AG04449 (cell line): ENCODE measurements at places on chromosomes 11 and 22.

DNA sequence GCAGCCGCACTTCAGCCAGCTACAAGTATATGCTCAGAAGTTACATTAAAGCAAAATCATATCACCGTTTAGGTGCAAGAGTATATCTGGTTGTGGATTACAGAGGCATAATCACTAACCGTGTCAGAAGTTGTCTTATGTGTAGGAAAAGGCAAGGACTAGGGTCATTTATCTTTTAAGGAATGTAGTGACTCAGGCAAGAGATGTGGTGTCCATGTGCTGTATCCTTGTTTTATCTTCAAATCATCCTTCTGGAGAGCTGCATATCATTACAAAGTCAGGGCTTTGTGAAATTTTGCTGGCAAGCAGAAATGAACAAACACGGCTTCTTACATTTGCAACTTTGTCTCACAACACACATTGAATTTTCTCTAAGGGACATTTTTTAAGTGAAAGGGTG, 12.7 kb upstream of the CHORDC1 start:
- DNase-seq: no peak

DNA sequence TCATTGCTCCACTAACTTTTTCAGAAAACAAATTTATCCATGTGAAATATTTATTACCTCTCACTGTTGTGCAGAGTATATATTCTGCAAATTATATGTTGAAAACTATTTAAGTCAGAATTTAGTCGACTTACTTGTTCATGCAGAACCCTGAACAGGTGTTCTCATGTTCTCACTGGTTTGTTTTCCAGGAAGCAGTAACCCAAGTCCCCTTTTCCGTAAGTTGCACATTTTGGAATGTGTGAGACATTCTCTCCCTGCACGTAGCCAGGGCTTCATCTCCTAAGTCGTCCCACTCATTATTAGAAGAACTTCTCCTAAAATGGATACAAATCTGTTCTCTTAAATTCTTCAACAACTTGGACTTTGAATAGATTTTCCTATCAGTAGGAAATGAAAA, 524.9 kb downstream of the CNTN5 start:
- DNase-seq: no peak

- DNase-seq: no peak
These were observed 69.7 kb upstream of the LMO1 start for GRCh38 chr11:8333376-8333775.

- DNase-seq: no peak
These were observed 7.4 kb upstream of the PRR33 start for GRCh38 chr11:1899090-1899489.

DNA sequence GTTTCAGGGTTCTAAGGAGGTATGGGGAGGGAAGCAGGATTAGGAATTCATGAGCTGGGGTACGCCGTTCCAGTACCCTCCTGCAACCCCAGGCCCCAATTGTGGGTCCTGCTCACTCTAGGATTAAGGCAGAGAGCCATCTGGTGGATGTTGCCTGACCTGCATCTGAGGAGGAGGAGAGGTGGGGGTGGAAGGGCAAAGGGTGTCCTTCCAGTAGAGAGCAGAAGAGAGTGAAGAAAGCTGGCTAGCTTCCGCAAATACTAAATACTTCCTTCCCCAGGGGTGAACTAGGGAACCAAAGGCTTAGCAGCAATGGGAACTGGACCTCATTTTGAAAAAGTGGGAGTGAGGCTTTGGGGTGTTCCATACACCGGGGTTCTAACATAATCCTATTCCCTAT, 10.6 kb downstream of the LRRC51 start:
- no peak for DNase-seq

- DNase-seq: no peak
These were observed 26.3 kb downstream of the SNAP29 start for GRCh38 chr22:20885017-20885556.

DNA sequence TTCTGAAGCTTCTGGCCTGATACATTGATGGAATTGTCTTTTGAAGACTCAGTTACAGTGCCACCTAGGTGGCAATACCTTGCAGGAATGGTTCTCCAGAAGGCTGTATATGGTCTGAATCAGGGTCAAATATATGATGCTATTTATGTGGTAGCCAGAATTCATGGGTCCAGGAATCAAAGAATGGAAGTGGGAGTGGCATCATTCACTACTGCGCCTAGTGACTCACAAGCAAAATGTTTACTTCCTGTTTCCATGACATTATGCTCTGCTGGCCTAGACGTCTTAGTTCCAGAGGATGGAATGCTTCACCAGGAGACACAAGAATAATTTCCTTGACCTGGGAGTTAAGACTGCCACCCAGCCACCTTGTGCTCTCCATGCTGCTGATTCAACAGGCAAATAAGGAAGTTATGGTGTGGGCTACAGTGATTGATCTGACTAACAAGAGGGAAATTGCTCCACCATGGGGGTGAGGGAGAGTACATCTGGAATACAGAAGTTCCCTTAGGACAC, 491.8 kb downstream of the ETS1 start:
- peak; percentile 58 for DNase-seq

GRCh38 chr11:30608534-30608933, 22.4 kb upstream of the MPPED2 start:
- no peak for DNase-seq

DNA sequence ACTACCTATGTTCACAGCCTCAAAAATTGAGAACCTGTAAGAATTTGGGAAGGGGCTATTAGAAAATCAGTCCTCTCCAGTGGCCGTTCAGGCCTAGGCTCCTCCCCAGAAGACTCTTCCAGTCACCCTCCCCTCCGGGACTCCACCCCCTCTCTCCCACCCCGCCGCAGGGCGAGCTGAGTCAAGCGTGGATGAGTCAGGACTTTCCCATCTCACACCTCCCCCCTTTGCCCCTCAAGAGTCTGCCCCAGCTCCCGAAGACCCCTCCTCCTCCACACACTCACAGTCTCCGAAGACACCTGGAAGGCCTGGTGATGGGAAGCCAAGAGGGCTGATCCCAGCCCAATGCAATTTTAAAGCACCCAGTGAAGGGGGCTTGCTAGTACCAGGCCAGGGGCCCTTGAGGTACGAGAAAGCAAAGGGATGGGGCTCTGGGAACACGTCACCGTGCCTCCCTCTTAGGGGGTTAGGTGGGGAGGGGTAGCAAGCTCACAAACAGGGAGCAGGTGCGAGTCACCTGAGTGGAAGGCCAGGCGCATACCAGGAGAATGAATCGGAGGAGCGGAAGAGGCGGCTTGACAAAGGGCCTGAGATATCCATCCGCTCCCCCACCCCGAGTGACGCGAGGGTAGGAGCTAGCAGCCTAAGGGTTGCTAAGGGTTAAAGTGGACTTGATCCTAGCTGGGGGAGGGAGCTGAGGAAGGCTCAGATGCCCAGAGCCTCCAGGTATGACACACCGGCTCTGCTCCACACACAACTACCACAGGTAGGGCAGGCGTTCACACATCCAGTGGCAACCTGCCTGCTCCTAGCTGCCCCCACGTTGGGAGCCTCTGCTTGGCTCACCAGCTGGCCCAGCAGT, 13.6 kb downstream of the BCL9L start:
- no peak for DNase-seq

- no peak for DNase-seq
These were observed 1288.6 kb upstream of the CNTN5 start for GRCh38 chr11:97732011-97732632.

- no peak for DNase-seq
These were observed 4.2 kb downstream of the NRXN2 start for GRCh38 chr11:64718780-64719124.

- DNase-seq: no peak
These were observed 183.2 kb downstream of the GRIA4 start for GRCh38 chr11:105793092-105793491.

- no peak for DNase-seq
These were observed 24.6 kb upstream of the WNT7B start for GRCh38 chr22:46001426-46002106.

DNA sequence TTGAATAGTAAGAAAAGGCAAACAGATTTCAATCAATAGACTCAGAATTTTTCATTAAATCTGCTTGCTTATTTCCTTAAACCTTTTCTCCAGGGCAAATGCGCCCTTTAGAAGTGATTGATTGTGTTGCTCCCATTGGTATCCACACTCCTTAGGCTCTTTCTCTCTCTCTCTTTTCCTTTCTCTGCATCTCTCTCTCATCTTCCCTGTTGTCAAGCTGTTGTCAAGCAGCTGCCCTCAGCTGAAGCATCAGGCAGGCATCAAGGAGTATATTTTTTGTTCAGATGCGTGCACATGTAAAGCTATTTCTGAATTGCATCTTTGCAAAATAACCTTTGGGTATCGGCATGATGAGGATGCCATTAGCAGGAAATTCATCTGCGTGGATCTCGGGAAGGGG, 107.2 kb upstream of the PLET1 start:
- DNase-seq: no peak

DNA sequence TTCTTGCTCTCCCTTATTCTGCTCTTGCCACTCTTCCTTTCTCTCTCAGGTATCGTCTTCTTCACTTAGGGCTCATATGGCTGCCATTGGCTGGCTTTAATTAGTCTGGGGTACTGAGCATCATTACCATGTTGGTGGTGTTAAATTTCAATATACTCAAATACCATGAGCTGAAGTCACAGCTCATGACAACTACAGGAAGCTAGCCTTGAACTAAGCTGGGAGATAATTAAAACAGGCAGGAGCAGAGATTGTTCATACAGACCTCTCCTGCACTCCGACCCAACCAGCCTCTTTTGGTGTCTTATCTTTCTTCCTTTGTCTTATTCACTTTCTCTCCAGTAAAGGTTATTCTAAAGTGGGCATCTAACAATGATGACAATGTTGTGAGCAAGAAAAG, 130.9 kb upstream of the BLID start:
- no peak for DNase-seq

GRCh38 chr11:2580571-2581001, 119.2 kb downstream of the KCNQ1OT1 start:
- DNase-seq: no peak

DNA sequence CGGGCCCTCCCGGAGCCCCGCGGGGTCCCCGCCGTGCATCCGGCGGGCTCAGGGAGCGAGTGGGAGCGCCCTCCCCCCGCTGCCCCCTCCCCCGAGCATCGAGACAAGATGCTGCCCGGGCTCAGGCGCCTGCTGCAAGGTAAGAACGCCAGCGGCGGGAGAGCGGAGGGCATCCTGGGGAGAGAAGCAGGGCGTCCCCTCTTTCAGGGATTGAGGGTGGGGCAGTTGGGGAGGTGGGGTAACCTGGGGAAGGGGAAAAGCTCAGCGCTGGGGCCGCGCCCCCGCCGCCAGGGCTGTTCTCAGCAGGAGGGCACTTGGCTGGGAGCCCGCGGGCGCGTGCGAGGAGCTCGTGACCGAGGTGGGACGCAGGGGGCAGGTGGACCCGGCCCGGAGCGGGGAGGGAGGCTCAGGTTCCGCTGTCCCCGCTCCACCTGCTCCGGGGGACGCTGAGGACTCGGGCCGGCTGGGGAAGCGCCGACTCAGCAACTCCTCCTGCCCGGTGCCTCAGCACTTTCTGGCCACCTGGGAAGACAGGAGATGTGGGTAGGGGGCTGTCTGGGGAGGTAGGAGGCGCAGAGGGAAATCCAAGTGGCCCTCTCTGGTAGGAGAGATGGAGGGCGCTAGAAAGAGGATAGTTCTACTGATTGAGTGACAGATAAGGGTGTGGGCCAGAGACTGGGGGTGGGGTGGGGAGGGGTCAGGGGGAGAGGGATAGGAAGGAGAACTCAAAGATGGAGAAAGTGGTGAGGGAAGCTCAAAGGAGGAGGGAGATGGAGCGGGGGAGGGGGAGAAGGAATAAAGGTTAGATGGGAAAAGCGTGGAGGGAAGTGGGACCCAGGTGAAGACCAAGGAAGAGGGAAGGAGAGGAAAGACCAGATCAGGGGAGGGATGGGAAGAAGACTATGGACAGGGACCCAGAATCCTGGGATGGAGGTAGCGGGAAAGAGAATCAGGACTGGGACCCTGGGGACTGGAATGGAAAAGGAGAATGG, 726 bp downstream of the RTN4RL2 start:
- DNase-seq: no peak

GRCh38 chr11:65217441-65218423, 36.0 kb downstream of the CAPN1 start:
- DNase-seq: no peak

DNA sequence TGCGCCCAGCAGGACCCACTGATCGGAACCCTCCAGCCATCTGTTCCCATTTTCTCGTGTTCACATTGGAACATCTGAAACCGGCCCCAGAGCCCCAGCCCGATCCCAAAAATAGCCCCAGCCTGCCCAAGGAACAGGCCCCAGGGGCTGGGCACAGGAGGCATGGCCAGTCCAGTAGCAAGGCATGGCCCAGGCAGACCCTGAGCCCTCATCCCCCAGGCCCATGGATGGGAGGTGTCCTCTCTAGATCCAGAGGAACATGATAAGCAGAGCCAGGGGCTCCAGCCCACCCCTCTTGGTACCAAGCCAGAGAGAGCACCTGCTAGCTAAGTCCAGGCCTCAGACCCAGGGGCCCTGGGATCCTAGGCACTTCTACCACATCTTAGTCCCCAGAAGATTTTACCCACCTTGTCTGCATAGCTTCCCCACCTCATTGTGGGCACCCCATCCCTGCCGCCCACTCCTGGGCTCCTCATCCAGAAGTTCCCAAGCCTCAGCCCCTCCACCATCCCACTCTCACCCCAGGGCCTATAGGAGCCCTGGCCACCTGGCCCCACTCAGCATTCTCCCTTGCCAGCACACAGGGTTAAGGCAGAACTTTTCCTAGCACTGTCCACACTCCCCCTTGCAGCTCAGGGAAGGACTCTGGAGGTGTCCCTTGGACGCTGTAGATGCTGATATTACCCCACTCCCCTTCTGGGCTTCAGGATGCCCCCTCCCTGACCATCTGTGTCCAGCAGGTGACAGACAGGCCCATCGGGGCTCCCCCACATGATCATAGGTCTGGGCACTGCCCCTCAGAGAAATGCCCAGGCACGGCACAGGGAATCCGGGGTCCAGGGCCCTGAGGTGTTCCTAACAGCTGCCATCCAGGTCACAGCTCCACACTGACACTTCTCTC, 9.5 kb downstream of the BCL9L start:
- no peak for DNase-seq

- DNase-seq: no peak
These were observed 14.2 kb downstream of the PTDSS2 start for GRCh38 chr11:464316-464715.

DNA sequence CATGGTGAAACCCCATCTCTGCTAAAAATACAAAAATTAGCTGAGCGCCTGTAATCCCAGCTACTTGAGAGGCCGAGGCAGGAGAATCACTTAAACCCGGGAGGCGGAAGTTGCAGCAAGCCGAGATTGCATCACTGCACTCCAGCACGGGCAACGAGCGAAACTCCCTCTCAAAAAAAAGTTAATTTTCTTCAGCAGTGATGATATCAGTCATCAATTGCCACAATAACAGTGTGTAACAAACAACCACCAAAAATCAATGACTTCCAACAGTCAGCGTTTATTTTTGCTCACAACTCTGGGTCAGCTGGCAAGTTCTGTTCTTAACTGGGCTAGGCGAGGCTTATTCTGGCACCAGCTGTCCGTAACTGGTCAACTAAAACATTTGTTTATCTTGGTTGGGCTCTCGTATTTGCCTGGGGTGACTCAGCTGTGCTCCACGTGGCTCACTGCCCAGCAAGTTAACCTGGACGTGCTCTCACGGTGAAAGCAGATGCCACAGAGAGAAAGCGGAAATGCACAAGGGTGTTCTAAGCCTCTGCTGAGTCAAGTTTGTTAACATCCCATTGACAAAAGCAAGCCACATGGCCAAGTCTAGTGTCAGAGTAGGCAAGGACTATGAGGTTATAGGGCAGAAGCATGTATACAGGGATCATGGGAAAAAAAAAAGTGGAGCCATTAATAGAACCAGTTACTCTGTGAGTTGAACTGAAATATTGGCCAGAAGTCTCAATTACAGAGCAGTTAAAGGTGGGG, 52.1 kb downstream of the LHFPL7 start:
- peak; percentile 31 for DNase-seq

GRCh38 chr22:43667656-43668055, 144.4 kb downstream of the EFCAB6 start:
- no peak for DNase-seq

- no peak for DNase-seq
These were observed 34.2 kb upstream of the FSHB start for GRCh38 chr11:30196400-30197206.
